Activated CD4-positive, alpha-beta memory T cell treated with anti-CD3 and anti-CD28 coated beads, Interleukin-2, amount 10 ng/mL, durations not matched to agents 7 days and 5 days (primary cell): ENCODE measurements at places on chromosomes 13 and 19.

GRCh38 chr13:76917095-76917494, 30.9 kb upstream of the KCTD12 start:
- no peak for DNase-seq

DNA sequence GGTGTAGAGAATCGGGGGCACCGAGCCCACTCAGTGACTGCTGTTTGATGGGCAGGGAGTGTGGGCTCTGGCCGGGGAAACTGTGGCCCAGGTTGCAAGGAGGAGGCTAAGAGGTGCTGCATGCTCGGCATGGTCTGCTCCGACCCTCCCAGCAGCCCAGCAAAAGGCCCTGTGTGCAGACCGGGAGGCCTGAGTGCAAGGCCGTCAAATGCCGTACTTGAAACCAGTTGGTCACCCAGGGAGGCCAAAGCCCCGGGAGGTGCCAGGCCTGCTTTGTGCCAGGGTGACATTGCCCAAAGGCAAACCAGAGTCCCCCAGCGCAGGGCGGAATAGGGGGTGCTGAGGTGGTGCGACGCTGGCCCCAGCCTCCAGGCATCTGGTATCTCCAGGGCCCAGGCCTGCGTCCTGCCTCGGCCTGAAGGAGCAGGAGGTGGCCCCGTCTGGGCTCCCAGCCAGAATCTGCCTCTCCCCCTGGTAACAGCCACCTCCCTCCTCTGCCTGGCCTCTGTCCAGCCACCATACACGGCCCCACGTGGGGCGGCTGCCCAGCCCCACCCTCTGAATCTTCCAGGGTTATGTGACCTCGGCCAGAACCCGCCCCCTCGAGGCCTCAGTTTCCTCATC, 4.0 kb downstream of the PIK3R2 start:
- DNase-seq = no peak

- DNase-seq = no peak
Measured at GRCh38 chr13:76292031-76292430, 594.2 kb downstream of the KCTD12 start.

- no peak for DNase-seq
Measured at GRCh38 chr13:59441596-59442280, 722.0 kb downstream of the DIAPH3 start.

- DNase-seq = no peak
Measured at GRCh38 chr13:75521956-75522355, 15.7 kb downstream of the COMMD6 start.

- DNase-seq = peak; percentile 68
Measured at GRCh38 chr19:55173714-55174409, 6.2 kb downstream of the SYT5 start.

GRCh38 chr13:85896516-85897450, 97.6 kb upstream of the SLITRK6 start:
- no peak for DNase-seq

DNA sequence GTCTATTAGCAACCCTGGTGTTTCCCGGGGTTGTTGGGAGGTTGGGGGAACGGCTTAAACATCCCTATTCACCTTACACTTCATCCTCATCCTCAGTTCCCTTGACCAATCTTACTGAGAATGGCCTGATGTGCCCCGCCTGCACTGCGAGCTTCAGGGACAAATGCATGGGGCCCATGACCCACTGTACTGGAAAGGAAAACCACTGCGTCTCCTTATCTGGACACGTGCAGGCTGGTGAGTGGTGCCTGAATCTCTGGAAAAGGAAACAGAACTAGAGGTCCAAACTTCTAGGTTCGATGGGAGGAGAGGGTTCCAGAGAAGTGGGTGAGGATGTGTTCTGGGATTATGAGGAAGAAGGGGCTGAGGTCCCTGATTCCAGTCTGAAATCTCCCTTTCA, 5.9 kb downstream of the PINLYP start:
- DNase-seq = no peak

GRCh38 chr13:53167561-53167960, 138.9 kb downstream of the OLFM4 start:
- DNase-seq = no peak

GRCh38 chr13:44117351-44117750, 237.6 kb downstream of the LACC1 start:
- no peak for DNase-seq

DNA sequence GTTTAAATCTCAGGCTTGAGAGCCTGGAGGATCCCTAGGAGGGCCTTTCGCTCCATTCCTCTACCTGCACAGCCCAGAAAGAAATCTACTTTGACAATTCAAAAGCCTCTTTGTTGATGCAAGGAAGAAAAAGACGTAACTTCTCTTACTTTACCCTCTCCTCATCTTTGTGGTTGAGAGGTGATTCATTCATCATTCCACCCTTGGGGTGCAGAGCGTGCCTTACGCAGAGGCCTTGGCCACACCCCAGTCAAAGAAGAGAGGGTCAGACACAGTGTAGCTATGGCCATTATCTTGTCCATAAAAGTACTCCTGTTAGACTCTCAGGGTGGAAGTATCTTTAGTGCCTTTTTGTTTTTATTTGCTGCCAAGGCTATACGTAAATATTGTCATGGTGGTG, 184.0 kb downstream of the IRS2 start:
- DNase-seq = no peak

- no peak for DNase-seq
Measured at GRCh38 chr19:14511229-14511593, 7.0 kb downstream of the DNAJB1 start.

GRCh38 chr19:46544651-46545050, 49.0 kb upstream of the PNMA8B start:
- DNase-seq = no peak

GRCh38 chr13:94622344-94622743, 20.7 kb downstream of the GPR180 start:
- no peak for DNase-seq

- DNase-seq = no peak
Measured at GRCh38 chr13:30147421-30147820, 159.9 kb downstream of the KATNAL1 start.

DNA sequence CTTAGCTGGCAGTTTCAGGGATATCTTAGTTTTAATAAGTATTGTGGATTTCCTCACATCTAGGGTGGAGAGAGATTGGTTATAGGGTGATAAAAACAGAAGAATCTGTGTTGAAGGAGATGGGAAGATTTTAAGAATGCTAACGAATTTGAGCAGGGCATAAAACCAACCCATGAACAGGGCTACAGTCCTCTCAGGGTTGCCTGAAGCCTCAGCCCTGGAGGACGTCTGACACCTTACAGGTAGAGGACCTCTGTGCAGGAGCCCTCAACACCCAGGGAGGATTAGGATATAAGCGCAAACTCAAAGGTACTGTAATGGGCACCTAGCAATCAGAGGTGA, 461 bp upstream of the WASF3 start:
- no peak for DNase-seq

DNA sequence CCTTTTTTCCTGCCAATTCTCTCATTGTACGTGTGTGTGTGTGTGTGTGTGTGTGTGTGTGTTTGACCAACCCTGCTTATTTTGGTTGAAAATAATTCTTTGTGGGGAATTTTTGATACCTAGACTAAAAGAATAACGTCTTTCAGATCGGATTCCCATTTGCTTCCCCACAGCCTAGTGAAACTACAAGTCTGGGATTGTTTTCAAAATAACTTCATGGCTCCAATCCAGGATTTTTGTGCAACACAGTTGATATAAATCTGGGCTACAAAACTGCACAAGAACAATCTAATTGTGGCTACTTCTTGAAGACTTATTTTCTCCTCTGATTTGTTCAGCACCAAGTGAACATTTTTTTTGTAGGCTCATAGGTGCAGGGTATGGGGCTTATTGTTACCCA, 332.8 kb upstream of the MIR17HG start:
- DNase-seq = no peak

DNA sequence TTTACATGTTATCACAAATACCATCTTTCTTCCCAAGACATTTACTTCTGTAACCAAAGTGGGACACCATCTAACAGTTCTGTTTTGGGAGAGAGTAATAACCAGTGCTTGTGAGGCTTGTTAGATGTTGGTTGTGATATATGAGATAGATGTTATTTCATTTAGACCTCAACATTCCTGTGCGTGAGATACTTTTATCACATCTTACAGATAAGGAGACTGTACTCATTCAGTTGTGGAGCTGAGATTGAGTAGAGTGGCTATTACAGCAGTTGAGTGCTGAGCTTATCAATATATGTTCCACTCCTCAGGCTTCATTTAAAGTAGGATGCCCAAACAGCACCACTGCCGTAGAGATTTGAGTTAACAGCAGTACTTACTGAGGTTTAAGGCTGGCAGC, 43.1 kb downstream of the USPL1 start:
- DNase-seq = no peak

DNA sequence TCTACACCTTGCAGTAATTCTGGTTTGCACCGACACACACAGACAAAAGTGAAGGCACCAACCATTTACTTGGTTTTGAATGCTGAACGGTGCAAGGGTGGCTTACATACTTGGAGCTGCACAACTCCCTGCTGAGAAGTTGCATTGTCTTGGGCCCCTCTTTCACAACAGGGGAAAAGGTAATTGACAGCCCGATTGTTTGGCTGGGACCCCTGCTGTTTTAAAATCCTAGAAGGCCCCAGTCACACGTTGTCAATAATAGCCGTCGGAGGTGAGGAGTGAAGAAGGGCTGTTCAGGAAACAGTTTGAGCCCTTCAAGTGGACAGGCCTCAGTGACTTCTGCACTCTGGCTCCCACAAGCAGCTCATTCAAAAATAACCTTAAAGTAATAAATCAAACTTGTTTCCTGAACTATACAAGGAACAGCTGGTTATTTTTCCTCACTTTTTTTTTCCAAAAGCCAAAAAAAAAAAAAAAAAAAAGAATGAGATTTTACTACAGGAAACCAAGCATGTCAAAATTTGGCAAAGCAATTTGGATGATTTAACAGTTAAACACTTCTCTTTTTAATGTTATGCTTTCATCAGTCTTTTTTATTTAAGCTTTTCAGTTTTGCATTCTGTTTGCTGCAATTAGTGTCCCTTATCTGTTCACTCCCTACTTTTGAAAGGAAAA, 19.0 kb upstream of the SPRY2 start:
- no peak for DNase-seq

DNA sequence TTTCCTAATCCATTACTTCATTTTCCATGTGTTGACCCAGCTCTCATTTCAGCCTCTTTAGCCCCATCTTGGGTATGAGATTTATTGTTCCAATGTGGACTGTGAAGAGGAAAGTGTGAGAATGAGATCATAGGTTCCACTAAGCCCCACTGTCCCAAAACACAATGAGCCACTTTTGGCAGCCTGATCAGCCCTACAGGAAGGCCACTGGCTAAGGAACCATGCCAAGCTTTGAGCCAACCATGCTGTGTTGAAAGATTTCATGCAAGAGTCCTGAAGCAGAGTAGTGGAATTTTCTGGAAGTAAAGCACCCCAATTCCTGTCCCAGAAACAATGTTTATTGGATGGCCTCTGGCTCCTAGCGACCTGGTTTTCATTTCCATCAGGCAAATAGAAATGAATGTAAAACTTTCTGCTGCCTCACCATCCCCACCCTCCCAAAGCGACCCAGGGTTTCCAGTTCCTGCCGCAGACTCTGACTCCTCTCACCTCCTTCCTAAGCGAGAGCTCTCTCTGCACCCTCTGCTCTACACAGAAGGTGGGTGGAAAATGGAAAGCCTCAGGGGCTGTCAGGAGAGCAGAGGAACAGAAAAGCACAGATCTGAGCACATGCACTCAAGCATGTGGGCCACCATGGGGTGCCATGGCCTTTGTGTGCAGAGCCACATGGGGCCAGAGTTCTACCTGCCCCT, 73.1 kb downstream of the KCTD12 start:
- no peak for DNase-seq

- no peak for DNase-seq
Measured at GRCh38 chr13:39876258-39876657, 220.8 kb downstream of the COG6 start.

- DNase-seq = no peak
Measured at GRCh38 chr13:50353651-50354415, 338.6 kb downstream of the KCNRG start.

- DNase-seq = no peak
Measured at GRCh38 chr13:30869491-30869890, 36.6 kb upstream of the MEDAG start.

GRCh38 chr19:2533686-2534422, 57.9 kb downstream of the GADD45B start:
- DNase-seq = no peak

- no peak for DNase-seq
Measured at GRCh38 chr13:98858191-98858590, 105.7 kb upstream of the SLC15A1 start.

- DNase-seq = no peak
Measured at GRCh38 chr13:86846501-86846900, 824.7 kb upstream of the SLITRK5 start.

GRCh38 chr19:49331616-49332055, 3.6 kb upstream of the CD37 start:
- peak; percentile 71 for DNase-seq

GRCh38 chr13:32600890-32601289, 14.6 kb downstream of the PDS5B start:
- no peak for DNase-seq

GRCh38 chr19:49110567-49110966, 3.6 kb upstream of the LIN7B start:
- DNase-seq = no peak

DNA sequence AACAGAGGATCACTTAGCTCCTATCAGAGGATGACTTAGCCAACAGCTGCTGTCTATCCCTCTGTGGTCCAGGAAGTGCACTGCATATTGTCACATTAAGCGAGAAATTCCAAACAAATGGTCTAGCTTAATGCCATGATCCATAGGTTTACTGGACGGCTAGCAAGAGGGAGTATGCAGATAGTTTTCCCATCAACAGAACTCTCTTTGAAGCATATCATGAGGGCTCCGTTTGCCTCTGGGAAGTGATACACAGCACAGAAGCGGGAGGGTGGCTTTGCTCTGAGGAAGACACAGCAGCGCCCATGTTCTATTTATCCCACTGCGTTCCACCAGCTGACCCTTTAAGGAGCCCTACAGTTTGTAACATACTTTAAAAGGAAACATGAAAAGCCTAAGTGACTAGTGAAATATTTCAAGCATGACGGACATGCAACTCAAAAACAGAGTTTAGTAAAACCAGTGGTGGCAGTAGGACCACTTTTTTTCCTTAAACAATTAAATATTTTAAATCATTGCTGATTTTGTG, 52.7 kb downstream of the COL4A1 start:
- no peak for DNase-seq

- DNase-seq = no peak
Measured at GRCh38 chr13:79898202-79898826, 417.4 kb downstream of the NDFIP2 start.

DNA sequence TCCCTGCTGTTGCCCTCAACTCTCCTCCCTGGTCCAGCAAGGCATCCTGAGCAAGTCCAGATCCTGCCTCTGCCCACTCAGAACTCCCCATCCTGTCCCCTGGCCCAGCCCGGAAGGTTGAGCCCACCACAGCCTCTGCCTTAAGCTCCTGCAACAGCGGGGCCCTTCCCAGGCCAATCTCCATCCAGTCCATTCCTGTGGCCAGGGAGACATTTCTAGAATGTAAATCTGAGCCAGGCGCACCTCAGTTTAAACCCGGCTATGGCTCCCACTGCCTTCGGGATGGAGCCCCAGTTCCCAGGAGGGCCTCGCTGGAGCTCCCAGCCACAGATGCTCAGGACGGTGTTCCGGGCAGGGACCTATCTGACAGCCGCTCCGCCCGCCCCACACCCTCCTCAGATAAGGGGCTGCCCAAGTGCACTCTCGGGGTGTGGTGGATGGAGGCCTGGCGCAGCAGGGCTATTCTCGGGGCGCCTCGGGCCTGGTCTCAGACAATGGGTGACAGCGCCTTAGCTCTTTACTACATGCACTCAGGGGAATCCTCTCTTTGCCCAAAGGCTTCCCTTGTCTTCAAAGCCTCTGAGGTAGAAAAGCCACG, 5.3 kb downstream of the TRAPPC6A start:
- no peak for DNase-seq
